ENCODE measurements at places on chromosomes 7 and 10.

GRCh38 chr7:70679661-70680060 lies 452.3 kb upstream of the GALNT17 start:
- DNase-seq = no peak

DNA sequence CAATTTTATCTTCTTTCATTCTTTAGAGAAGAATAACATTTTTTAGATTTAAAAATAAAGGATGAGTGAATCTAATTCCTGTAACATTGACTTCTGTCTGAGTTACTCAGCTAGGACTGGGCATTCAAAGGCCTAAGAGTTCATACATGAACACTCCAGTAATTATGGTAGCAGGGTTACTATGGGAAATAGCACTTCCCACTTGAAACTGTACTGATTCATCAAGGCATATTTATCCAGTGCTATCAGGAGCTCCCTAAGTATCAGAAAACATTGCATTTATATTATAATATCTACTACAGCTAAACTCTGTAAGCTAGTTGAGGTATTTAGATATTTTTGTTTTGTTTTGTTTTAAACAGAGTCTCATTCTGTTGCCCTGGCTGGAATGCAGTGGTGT lies 41.8 kb downstream of the NDUFB2 start:
- no peak for DNase-seq

DNA sequence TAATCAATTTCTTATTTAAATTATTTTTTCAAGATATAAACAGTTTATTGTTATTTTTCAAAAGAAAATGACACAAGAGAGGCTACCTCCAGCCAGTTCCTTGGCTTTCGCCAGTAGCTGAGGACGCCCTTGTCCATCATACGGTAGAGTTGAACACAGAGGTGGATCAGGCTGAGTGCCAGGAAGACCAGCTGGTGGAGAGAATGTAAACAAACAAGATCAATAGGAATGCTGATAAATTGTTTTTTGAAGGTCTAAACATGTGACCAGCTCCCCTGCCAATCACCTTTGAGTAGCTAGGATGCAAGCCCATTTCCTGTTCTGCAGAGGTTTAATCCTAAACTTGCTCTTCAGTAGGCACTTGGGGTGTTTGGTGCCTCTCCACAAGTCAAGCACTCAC lies 138.9 kb downstream of the PKD1L1 start:
- DNase-seq = no peak

- no peak for DNase-seq
These were observed 46.3 kb upstream of the PIK3CG start for GRCh38 chr7:106818736-106819135.

- DNase-seq = no peak
These were observed 60.3 kb downstream of the NEUROG3 start for GRCh38 chr10:69512901-69513300.

DNA sequence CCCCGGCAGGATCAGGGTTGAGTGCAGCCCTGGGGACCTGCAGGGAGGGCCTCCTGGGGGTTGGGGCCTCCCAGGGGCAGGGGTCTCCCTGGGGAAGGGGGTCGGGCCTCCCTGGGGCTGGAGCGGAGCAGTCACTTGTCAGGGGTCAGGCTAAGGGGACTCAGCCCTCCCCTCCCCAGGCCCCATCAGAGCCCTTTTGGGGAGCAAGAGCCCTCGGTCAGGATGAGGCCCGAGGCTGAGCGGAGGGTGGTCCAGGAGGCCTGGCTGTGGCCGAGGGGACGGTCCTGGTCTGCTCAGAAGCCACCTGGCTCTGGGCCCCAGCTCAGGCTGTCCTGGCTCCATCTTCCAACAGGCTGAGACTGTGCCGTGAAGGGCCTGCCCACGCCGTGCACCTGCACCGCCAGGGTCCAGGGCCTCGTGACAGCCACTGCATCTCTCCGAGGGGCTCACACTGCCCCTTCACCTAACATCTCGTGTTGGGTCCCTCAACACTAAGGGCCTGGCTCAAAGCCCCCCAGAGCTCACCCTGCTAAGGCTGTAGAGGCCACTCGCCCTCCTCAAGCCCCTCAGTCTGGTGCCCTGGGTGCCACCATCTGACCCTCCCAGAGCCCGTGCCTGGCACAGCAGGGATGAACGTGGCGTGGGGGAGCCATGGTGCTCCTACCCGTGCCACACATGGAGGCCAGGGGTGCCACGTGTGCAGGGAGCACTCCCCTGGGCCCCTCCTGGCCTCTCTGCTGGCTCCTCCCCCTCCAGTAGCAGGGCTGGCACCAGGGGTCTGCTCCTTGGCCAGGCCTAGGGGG lies 12.9 kb downstream of the BHLHA15 start:
- no peak for DNase-seq

GRCh38 chr10:119104654-119105015 lies 722 bp downstream of the DENND10 start:
- DNase-seq = peak; percentile 66

DNA sequence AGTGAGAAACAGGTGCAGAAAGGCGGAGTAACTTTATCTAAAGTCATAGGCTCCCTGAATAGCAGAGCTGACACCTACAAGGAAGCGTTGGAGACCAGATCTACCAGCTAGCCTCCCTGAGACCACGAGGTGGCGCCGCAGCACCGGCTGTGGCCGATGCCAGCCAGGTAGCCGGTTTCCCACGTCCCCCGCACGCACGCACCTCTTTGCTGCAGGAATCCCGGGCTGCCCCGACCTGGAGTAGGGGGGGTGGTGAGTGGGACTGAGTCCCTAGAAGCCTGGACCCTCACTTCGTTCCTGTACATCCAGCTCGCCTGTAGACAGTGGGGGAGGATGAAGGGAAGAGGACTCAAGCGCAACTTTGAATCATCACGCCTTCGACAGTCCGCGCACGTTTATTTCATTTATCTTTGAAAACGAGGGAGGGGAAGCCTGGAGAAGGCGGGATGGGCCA lies 3.7 kb downstream of the ELOVL3 start:
- DNase-seq = peak; percentile 86

DNA sequence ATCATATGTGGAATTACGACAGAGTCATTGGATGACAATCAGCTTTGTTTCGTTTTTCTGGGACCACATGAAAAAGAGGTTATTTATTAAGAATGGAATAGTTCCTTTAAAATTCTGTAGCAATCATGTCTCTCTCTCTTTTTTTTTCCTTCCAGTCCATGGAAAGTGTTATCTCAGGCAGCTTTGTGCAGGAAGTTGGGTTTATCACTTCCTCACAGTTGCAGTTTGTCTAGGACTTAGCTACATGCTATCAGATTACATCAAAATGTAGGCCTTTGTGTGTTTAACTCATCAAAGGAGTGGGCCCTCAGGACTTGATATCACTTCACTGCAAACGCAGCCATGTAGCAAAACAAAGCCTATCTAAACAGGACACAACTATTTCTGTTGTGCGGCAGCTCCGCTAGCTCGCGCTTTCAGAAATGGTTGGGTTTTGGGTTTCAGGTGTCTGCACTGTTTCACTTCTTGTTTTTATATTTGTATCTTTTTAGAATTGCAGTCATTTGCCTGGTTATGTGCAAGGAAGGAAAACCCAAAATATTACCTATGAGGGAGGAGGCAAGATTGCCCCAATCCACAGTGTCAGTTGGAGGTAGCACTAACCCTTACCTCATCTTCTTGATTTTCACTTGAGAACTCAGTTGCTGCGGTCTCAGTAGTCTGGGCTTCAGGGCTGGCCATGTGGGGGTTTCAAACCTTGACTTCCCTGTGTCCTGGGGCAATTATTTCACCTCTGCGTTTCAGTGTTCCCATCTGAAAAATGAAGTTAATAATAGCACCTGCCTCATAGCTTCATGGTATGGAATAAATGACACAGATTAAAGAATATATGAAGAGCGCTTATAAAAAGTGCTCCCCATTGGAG lies 66.7 kb downstream of the HHEX start:
- peak; percentile 6 for DNase-seq

- no peak for DNase-seq
These were observed 102.0 kb upstream of the FAM20C start for GRCh38 chr7:90111-91063.

GRCh38 chr7:104106108-104106905 lies 101.5 kb downstream of the ORC5 start:
- no peak for DNase-seq

GRCh38 chr10:56135828-56136227 lies 225.2 kb downstream of the ZWINT start:
- DNase-seq = no peak

GRCh38 chr7:94043299-94043698 lies 39.1 kb upstream of the BET1 start:
- DNase-seq = no peak

GRCh38 chr10:117942226-117942625 lies 104.5 kb downstream of the RAB11FIP2 start:
- no peak for DNase-seq
